DMS153 (cell line): ENCODE measurements at places on chromosomes 13 and 19.

DNA sequence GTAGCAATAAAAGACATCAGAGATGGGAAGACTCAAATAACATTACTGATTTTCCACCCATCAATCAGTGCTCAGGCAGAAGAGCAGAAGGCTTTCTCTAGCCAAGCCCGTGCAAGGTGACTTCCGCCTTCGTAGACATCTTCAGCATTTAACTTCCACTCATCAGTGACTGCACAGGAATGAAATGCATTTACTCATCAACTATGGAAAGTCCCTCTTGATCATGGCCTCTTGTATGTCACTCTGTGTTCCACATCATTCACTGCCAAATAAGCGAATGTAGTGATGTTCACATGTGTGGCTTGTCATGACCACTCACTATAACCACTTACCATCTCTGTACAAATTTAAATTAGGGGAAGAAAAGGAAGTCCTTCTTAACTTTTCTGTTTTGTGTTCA, 49.4 kb downstream of the SACS start:
- no peak for DNase-seq

GRCh38 chr13:51998723-51999509, 12.3 kb downstream of the ATP7B start:
- DNase-seq, result no peak

DNA sequence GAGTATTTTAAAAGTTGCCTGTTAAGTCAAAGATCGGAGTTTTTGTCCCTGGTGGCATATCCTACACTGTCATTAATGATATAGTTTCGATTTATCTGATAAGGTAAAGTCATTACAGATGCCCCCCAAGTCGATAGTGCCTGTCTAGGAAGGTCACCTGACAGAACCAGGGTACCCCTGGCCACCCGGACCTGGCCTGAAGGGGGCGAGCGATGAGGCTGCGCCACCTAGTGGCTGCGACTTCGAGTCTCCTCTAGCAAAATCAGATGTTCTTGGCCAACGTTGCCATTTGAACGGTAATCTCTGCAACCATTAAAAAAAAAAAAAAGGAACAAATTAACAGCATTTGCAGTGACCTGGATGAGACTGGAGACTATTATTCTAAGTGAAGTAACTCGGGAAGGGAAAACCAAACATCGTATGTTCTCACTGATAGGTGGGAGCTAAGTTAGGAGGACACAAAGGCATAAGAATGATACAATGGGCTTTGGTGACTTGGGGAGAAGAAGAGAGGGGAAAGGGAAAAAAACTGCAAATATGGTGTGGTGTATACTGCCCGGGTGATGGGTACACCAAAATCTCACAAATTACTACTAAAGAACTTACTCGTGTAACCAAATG, 565.1 kb downstream of the LIG4 start:
- DNase-seq, result no peak

- DNase-seq, result no peak
Observed at GRCh38 chr13:48403913-48404312, 9.0 kb downstream of the LPAR6 start.

DNA sequence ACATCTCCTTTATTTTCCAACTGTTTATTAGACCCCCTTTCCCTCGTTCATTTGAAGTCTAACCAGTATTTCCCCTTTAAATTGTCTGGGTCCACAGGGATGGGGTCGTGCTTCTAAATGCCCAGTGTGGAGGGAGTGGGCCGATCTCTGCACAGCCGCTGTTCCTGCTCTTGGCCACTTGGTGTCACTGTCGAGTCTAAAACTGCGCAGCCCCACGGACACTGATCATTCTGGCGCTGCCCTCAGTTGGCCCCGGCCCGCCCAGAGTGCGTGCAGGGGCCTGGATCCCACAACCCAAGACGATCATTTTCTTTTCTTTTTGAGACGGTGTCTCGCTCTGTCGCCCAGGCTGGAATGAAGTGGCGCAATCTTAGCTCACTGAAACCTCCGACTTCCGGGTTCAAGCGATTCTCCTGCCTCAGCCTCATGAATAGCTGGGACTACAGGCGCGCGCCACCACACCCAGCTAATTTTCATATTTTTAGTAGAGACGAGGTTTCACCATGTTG, 12.0 kb downstream of the WDR88 start:
- DNase-seq, result peak; percentile 5

- no peak for DNase-seq
Observed at GRCh38 chr13:43331672-43332071, 308.3 kb downstream of the DNAJC15 start.
